AG08395 (cell line): ENCODE measurements at places on chromosomes 6 and 20.

DNA sequence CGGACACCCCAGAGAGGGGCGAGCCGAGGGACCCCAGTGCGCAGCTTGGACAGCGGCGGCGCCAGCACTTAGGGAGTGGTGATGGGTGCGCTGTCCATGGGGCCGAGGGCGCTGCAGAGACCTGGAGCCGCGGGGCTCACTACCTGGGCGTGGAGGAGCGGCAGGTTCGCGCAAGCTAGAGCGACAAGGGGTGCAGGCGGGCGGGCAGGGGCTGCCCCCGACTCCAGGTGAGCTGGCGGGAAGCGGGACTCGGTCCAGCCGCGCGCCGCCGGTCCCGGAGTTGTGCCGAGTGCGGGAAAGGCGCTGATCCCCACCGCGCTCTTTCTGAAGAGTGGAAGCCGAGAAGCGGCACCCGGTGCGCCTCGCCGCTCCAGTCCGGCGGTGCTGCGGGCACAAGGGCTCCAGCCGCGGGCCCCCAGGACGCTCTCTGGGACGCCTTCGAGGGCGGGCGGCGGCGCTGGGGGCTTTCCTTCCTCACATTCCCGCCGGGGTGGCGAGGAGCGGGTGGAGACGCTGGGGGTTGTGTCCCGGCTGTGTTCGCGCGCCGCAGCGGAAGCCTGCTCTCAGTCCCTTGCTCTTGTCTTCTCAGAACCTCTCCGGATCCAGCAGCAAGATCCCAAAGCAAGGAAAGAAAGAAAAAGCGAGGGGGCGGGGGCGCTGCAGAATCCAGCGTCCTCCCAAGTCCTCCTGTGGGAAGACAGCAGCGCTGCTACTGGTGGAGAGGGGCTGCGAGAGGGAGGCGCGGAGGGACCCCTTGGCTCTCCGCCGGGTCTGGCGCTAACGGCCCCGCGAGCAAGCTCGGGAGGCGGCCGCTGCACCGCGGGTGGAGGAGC is at the start of gene B3GAT2:
Gene B3GAT2 (minus strand): TSS at position 610 of the 833 bp plus-strand sequence. CDS start 631 bp downstream, outside the sequence.
- peak; percentile 8 for DNase-seq

GRCh38 chr6:32885698-32886286 is 31.8 kb downstream of the PSMB9 start:
- DNase-seq, result peak; percentile 63

GRCh38 chr6:156517088-156517487 is 260.1 kb upstream of the ARID1B start:
- no peak for DNase-seq

GRCh38 chr6:33630014-33630413 is 8.9 kb downstream of the ITPR3 start:
- DNase-seq, result no peak

GRCh38 chr6:130368576-130368975 is 2.8 kb downstream of the TMEM200A start:
- DNase-seq, result no peak

DNA sequence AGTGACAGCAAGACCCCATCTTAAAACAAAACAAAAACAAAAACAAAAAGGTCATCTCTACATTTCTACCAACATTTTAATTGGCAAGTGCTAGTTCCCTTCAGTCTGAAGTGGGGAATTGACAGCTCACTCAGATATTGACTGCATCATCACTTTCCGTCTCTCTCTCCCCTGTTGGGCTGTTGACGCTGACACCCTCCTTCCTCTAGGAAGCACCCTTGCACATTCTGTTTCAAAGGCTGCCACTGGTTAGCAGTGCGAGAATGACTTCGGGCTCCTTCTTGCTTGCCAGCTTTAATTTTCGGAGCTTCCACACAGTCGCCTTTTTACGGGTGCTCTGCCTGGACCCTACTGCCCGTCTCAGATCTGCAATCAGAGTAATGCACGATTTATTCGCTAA is 96.6 kb upstream of the INSM1 start:
- DNase-seq, result no peak

- DNase-seq, result peak; percentile 29
Measured at GRCh38 chr6:6494677-6495076, 93.8 kb upstream of the LY86 start.

DNA sequence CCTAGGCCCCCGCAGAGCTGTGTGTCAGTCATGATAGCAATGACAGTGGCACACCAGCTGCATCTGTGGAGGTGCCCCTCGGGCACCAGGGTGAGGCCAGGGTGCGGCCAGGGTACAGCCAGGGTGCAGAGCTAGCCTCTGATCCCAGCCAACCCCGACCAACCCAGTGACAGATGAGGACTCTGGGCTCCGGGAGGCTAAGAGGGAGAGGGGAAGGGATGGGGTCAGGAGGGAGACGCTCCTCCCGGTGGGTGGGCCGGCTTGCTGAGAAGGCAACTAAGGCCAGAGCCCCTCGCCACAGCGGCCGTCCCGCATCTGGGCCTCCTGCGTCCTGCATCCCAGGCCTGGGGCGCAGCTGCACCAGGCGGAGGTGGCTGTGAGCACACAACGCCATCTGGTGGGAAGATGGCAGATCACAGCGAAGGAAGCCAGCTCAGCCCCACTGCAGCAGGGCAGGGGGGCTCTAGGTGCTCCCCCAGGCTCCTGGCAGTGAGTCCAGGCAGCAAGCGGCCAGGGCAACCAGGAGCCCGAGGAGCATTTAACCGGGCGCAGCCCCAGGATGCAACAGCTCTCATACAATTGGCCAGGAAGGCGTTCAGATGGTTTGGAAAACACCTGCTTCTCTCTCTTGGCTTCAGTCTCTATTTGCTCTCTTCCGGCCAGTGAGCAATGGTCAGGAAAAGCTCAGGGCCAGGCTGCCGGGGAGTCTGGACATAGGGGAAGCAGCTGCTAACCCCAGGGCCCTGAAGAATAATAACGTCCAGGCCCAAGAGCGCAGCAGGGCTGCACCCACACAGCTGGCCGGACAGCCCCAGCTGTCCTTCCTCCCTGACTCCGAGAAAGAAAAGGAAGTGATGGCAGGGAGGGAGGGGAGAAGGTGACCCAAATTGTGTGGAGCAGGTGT is 169.4 kb downstream of the TAF4 start:
- peak; percentile 85 for DNase-seq

DNA sequence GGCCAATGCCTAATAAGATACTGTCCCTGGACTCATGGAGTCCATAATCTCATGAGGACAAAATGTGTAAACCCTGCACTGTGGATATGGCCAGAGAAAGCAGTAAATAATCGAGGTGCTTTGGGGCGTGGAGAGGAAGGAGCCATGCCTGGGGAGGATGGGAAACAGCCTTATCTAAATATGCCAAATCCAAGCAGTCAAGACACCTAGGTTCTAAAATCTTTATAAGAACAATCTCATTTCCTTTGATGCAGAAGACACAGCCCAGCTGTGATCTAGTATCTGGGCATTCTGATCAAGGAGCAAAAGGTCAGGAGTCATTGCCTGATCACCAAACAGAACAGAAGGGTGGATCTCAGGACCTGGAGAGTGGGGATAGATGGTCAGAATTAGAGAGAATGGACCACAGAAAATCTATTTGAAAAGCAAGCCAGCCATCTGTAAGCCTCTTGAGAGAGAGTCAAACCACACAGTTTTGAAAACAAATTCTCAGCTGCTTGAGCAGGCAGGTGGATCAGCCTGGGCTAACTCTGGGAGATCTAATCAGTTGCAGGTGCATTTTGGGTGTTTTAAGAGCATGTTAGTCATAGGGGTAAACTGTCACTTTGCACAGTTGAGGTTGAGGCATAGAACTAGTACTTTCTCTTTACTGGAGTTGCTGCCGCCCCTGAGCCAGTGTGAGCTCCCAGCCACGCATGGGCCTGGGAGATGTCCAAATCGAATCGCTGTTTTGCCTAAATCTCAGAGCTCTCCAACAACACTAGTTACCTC is 130.8 kb upstream of the TNFAIP3 start:
- no peak for DNase-seq

- DNase-seq, result no peak
Measured at GRCh38 chr20:22984606-22985005, 50.5 kb upstream of the SSTR4 start.

DNA sequence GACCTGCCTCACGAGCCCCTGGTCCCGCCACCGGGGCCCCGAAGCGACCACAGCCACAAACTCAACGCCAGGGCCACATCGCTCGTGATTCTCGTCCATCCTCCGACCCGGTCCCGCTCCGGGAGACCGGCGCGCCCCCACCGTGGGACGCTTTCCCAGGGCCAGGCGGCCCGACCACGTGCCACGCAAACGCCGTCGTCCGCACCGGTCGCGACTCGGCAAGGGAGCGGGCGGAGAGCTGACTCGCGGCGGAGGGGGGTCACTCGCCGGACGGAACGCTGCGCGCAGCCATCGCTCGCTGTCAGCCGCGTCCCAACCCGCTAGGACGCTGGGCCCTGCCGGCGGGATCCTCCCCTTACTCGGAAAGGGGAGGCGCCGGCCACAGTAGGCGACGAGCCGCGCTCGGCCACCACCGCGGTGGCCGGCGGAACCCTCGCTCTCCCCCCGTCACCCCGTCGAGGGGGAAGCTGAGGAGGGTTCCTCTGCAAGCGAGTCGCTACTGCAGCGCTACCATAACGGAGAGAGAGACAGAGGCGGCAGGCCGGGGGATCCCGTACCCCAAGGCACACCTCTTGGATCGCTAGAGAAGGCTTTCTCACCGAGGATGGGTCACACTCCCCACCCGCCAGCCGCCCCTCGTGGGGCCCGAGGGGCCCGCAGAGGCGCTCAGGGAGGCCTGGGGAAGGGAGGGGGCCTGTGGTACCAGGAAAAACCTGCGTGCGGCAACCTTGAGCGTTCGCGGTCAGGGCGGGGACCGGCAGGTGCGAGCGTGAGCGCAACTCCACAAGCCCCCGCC is 511.8 kb upstream of the ZNF337 start:
- peak; percentile 35 for DNase-seq

GRCh38 chr20:51456511-51457509 is 85.7 kb downstream of the NFATC2 start:
- DNase-seq, result peak; percentile 96

DNA sequence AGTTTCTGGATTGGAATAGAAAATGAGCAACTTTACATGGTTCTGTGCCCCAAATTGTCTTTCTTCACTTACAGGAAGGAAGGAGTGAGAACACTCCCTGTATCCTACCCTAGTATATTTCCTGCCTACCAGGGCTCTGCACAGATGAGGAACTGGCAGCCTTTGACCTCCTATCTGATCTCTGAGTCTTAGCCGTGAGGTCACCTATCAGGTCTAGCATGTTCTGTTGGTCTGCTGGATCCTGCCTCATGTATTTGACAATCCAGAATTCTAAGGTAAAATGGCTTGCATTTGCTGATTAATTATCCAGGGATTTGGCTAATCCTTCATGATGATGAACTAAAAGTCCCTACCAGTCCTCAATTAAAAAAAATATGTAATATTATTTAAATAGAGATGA is 35.0 kb upstream of the TRAM2 start:
- DNase-seq, result no peak

GRCh38 chr6:109628158-109629000 is 62.6 kb downstream of the AK9 start:
- DNase-seq, result no peak

DNA sequence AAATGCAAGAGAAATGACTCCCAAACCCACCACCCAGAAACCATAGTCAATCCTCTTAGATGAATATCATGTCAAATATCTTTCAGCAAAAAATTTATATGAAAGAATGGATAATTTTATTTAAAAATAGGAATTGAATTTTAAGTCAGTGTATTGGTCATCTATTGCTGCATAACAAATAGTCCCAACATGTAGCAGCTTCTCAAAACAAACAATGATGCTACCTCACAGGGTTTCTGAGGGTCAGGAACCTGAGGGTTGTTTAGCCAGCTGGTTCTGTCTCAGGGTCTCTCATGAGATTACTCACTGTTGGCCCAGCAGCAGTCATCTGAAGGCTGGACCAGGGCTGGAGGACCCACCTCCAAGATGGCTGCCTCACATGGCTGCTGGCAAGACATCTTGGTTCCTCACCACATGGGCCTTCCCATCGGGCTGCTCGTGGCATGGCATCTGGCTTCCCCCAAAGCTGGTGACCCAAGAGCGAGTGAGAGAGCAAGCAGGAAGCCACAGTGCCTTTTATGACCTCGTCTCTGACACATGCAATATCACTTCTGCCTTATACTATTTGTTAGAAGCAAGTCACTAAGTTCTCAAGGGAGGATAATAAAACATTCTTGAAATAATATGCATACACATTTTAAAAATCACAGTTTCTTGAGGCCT is 36.3 kb downstream of the BANF2 start:
- DNase-seq, result no peak

- DNase-seq, result no peak
Measured at GRCh38 chr6:95478941-95479340, 98.4 kb upstream of the MANEA start.

GRCh38 chr6:35481226-35481625 is 13.0 kb downstream of the RPL10A start:
- no peak for DNase-seq

- DNase-seq, result no peak
Measured at GRCh38 chr6:126770176-126770575, 348.3 kb upstream of the RSPO3 start.

DNA sequence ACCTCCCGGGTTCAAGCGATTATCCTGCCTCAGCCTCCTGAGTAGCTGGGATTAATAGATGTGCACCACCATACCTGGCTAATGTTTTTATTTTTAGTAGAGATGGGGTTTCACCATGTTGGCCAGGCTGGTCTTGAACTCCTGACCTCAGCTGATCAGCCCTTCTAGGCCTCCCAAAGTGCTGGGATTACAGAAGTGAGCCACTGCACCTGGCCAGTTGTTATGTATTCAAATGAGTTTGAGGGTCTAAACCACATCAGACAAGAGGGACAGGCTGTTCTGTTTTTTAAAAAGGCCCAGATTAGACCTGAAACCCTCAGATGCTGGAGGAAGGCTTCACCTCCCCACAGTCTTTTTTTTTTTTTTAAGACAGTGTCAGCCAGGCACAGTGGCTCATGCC is 4.1 kb upstream of the SPAG4 start:
- no peak for DNase-seq

DNA sequence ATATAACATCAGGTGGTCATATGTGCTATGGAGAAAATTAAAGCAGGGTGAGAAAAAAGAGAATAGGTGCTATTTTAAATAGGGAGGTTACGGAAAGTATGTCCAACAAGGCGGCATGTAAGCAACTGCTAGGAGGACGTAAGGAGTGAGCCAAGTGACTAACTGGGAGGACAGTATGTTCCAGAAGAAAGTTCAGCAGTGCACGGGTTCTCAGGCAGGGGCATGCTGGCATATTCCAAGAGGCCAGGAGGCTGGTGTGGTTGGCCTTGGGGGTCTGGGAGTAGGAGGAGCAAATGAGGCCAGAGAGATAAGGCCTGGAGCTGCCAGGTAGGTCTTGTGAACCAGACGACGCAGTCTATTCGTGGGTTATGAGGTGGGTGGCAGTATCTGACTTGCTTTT is 112.4 kb downstream of the ARMC2 start:
- no peak for DNase-seq

DNA sequence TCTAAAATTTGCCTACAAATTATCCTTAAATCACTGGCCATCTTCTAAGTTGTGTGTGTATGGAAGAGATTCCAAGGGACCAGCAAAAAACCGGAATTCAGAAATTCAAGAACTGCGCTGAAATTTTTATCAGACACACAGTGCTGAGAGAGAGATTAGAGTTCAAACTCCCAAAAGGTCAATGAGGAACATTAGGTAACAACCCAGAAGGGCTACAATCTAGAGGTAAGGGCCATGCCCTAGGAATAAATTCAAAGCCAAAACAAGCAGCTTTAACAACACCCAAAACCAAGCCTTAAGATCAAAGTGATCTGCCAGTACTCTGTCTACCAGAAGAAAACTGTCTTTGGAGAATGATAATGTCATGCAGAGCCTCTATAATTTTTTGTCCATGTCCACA is 17.8 kb downstream of the SRSF12 start:
- no peak for DNase-seq

GRCh38 chr6:90343576-90343975 is 46.9 kb upstream of the BACH2 start:
- DNase-seq, result peak; percentile 45
